ENCODE measurements at places on chromosomes 2 and 18.

- no peak for DNase-seq
Measured at GRCh38 chr2:128494640-128495321, 176.1 kb upstream of the HS6ST1 start.

- no peak for DNase-seq
Measured at GRCh38 chr2:165827921-165828276, 33.9 kb upstream of the GALNT3 start.

GRCh38 chr18:61973273-61974115, 80.7 kb upstream of the RNF152 start:
- no peak for DNase-seq

DNA sequence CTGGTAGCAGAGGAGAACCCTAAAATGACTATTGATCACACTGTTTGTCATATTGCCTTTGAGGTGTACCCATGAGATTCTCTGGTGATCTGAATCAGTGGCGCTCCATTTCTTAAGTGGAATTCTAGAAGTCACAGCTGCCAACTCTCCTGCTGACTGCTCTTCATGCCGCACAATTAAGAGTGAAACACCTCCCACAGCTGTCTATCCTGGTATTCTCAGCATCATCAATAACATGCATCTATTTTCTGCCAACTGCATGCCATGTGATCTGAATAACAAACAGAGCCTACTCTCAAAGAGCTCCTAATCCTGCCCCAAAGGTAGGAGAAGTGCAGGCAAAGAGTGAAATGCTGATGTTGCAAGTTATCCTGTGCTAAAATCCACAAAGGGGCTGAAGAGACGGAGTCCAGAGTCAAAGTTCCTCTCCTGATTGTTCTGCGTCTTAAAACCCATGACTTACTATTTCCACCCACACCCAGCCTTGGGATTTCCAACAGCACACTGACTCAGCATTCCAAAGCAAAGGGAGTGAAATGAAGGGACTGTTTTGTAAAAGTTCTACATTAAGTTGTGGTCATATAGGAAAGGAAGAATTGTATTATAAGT, 13.7 kb upstream of the DAPL1 start:
- DNase-seq = peak; percentile 77

- peak; percentile 10 for DNase-seq
Measured at GRCh38 chr2:195445639-195446038, 211.4 kb upstream of the SLC39A10 start.

DNA sequence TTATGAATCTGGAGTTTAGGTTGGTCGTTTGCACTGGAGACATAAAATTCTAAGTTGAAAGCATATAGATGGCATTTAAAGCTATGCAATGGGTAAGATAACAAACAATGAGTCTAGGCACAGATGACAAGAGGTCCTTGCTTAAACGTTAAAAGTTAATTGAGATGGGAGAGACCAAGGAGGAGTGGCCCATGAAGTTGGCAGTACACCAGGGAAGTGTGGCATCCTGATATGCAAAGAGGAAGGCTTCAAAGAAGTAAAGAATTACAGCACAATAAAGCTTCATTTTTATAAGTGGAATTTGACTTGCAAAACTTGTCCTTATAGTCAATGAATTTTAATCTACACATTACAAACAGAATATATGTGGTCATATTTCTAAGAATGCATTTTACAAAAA, 23.2 kb downstream of the UPP2 start:
- DNase-seq = no peak
